ENCODE measurements at places on chromosomes 6 and 20. TPM values are rescaled to one million over a fixed set of nuclear protein-coding genes. Genes with fewer than 3 reads are reported as not detected.

- DNase-seq, result no peak
Observed at GRCh38 chr20:58297394-58297793, 12.1 kb upstream of the RAB22A start.

DNA sequence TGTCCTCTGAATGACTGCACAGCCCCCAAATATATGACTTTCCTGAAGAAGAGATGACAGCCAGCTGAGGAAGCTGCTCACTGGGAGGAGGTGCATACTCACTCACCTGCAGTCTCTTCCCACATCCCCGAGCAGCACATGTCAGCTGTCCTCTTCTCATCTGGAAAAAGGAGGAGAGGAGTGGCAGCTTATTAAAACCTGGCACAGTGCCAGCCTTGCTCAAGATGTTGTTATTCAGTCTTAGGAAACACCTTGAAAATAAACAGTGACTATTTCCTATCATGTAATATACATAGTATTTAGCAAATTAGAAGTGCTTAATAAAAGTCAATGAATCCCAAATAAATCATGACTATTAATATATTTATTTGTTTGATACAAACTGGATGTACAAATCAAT is 232.9 kb downstream of the EPM2A start:
- no peak for DNase-seq

The SLC17A9 gene
- 5.7 TPM for total RNA-seq

The BPIFB4 gene
- total RNA-seq, result not detected

DNA sequence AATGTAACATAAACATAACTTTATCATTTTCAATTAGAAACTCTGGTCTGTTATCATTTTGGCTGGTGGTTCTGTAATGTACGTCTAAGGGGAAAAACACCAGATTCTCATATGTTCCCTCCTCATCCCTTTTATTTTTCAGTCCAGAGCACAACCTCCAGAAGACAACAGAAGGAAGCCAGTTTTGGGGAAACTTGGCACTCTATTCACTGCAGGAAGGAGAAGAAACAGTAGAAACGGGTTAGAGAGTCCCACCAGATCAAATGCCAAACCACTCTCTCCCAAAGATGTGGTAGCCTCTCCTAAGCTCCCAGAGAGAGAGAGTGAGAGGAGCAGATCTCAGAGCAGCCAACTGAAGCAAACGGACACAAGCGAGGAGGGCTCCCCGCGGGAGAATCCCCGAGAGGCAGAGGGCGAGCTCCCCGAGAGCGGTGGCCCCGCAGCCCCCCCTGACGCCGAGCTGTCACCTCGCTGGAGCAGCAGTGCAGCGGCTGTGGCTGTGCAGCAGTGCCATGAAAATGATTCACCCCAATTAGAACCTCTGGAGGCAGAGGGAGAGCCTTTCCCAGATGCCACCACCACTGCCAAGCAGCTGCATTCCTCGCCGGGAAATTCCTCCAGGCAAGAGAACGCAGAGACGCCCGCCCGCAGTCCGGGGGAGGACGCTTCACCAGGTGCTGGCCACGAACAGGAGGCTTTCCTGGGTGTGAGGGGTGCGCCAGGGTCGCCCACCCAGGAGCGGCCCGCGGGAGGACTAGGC is 117.8 kb downstream of the RTN4IP1 start:
- peak; percentile 25 for DNase-seq

DNA sequence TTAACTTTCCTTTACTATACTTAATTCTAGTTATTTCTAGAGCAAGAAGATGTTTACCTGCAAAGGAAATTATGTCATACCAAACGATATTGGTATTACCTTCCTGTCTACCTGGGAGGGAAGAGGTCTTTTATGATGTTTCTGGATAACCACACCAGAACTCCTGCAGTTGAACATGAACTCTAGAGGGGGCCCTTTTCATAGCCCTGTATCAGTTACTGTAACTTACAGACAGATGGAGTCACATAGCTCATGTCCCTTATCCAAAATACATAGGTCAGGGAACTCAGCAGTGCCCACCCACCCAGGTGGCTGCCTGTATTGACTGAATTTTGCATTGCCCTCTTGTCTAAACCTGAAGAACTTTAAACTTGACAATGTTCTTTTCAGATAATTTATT is 35.1 kb upstream of the MYL9 start:
- no peak for DNase-seq

- no peak for DNase-seq
Observed at GRCh38 chr20:61065853-61066252, 186.2 kb upstream of the CDH4 start.

GRCh38 chr6:41591859-41592502 is 45.8 kb downstream of the FOXP4 start:
- peak; percentile 66 for DNase-seq

DNA sequence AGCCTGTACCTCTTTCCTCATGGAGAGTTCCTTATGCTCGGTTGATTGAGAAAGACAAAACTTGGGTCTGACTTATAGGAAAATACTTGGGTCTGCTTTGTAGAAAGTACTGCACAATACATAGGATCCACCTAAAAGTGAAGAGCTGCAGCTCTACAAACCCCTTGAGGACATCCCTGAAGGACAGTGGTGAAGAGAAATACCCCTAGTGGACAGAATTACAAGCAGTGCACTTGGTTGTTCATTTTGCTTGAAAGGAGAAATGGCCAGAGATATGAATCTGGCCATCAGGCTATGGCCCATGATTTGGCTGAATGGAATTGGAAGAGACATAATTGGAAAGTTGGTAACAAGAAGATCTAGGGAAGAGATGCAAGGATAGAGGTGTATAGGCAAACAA is 8.3 kb downstream of the CD24 start:
- DNase-seq, result no peak

- no peak for DNase-seq
Observed at GRCh38 chr6:156877126-156877863, 100.1 kb downstream of the ARID1B start.

The DSE gene
- total RNA-seq, result 30.3 TPM

GRCh38 chr20:21019814-21020658 is 86.1 kb downstream of the LINC00237 start:
- no peak for DNase-seq

GRCh38 chr6:158912655-158913054 is 87.3 kb downstream of the RSPH3 start:
- DNase-seq, result no peak

DNA sequence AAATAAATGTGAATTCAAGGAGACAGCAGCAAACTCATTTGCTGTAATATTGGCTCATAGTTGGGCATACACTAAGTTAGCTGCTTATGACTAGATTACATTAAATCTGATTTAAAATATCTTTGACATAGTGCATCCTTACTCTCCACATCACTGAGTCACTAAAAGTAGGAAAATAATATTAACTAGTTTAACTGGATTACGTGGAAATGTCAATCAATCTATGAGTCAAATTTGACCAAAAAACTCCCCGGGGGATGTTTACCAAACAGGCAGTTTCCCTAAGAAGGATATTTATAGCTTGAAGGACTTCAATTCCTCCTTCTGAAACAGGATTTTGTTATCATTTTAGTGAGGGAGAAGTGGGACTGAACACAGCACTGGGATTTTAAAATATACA is 366.5 kb downstream of the ESR1 start:
- no peak for DNase-seq

GRCh38 chr6:42841844-42842584 is 37.4 kb upstream of the RPL7L1 start:
- no peak for DNase-seq

DNA sequence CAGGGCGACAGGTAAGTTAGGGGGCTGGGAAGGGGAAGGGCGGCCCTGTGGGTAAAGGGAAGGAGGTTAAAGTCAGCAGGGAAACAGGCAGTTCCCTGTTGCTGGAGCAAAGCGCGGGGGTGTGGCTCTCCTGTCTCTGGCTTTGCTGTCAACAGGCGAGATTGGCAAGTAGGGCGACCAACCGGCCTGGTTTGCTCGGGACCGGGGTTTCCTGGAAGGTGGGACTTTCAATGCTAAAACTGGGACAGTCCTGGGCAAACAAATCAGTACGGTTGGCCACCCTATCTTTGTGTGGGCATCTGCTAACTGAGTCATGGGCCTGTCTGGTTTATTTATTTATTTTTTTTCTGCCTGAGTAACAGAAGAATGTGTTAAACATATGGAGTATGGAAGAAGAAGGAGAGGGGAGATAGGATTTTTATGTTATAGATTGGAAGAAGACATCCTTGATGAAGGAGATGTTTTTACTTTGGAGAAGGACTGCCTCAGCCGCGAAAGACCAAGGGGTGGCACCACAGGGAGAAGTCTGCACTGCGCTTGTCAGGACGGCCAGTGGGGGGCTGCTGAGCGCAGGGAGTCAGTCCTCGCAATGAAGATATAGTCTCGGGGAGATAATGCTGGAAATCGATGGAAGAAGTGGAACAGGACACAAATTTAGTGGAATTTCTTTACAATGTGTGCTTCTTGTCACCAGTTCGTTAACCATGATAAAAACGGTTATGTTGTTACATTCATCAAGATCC is 43.4 kb upstream of the ESR1 start:
- peak; percentile 95 for DNase-seq

- peak; percentile 24 for DNase-seq
Observed at GRCh38 chr6:7727086-7727945, 1.4 kb downstream of the BMP6 start.

The PRRT1 gene
- total RNA-seq, result 0.77 TPM

- peak; percentile 88 for DNase-seq
Observed at GRCh38 chr20:50192364-50193198, 2.0 kb downstream of the CEBPB start.

The TTLL9 gene
- 0.13 TPM for total RNA-seq

GRCh38 chr20:32964575-32964974 is 39.7 kb downstream of the SUN5 start:
- DNase-seq, result no peak

GRCh38 chr20:1060985-1061384 is 57.4 kb upstream of the PSMF1 start:
- DNase-seq, result no peak

The NR2E1 gene
- not detected for total RNA-seq

The ZNF184 gene
- 3.5 TPM for total RNA-seq

GRCh38 chr20:58241766-58242465 is 13.5 kb upstream of the ANKRD60 start:
- DNase-seq, result no peak

DNA sequence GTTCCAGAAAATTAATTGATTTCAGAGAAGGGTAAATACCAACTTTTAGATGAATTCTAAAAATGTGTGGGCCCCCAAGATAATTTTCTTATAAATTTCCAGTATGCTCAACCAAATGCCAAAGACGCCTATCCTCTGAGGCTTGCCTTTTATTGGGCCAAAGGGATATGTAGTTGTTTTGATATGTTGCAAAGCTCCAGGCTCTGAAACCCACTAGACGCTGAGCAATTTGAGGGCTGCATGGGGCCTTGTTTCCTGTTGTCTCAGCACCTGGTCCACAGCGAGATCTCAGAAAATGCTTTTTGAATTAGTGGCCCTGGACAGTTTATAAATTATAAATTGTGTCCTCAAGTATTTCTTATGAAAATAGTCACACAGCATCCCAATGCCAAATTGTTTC is 397.2 kb downstream of the SAMD5 start:
- no peak for DNase-seq

The SCRT2 gene
- total RNA-seq, result not detected

- DNase-seq, result no peak
Observed at GRCh38 chr20:62378215-62378614, 8.7 kb upstream of the RPS21 start.

- DNase-seq, result peak; percentile 38
Observed at GRCh38 chr20:46757754-46758678, 48.6 kb downstream of the SLC2A10 start.

- DNase-seq, result no peak
Observed at GRCh38 chr6:157398151-157398550, 17.2 kb downstream of the ZDHHC14 start.

GRCh38 chr6:388202-388903 is 3.2 kb upstream of the IRF4 start:
- DNase-seq, result no peak

The SAMD3 gene
- total RNA-seq, result 0.42 TPM

DNA sequence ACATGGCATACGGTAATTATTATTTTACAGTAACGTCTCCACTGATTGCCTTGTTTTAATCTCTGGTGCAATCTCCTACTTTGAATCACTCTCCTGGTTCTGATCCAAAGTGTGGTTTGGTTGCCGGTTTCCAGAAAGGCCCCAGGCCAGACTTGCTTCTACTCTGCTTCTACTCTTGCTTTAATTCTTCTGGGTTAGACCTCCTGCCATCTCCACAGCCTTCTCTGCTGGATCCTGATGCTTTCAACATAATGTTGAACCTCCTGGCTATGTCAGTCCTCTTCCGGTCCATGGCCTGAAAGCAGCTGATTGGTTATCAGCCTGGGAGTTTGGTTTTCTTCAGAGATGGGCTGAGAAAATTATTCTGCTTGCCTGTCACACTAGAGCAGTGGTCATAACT is 266.5 kb upstream of the RIMS1 start:
- DNase-seq, result no peak

DNA sequence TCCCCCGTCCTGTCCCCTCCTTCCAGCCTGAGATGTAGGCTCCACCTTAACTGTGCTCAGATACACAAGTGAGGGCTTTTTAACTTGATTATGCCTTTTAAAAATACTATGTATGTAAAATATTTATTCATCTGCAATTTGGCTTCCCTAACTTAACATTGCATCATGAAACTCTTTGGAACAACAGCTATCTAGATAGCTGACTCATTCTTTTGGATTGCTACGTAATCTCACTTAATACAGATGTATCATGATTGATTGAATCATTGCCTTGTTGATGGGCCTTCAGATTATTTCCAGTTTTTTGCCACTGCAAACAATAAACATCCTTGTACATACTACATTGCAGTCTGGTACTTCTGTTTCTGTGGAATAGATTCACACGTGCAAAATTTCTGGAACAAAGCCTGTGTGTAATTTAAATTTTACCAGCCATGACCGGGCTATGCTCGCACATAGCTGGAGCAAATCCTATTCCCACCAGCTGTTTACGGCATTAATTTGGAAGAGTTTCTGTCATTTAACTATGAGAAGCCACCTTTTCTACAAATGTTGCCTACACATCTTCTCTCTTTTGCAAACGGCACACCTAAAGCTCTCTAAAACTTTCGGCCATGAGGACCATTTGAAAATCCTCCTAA is 6.5 kb downstream of the PRND start:
- DNase-seq, result no peak

GRCh38 chr6:23339268-23339667 is 769.9 kb downstream of the HDGFL1 start:
- no peak for DNase-seq

DNA sequence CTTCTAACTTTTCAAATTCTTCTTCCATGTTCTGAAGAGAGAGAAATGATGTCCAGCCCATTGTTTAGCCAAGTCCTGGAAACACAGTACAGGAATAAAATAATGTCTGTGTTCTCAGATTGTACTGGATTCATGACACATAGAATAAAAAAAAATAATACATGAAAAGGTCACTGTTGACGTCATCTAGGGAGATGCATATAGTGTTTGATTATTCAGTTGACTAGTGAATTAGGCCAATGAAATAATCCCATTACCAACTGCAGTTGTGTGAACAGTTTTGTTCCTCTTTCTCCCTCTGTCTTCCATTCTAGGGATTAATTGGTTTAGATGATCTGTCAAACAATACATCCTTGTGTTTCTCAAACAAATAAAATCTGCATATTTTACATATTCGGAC is 222.8 kb downstream of the ALDH8A1 start:
- DNase-seq, result no peak

The ADGB gene
- total RNA-seq, result not detected

GRCh38 chr20:63782521-63782971 is 43.0 kb downstream of the SLC2A4RG start:
- DNase-seq, result no peak

GRCh38 chr6:126060400-126060799 is 74.1 kb downstream of the TRMT11 start:
- peak; percentile 43 for DNase-seq
